Islet precursor cell (in vitro differentiated cells): ENCODE measurements at places on chromosomes 2 and 18.

DNA sequence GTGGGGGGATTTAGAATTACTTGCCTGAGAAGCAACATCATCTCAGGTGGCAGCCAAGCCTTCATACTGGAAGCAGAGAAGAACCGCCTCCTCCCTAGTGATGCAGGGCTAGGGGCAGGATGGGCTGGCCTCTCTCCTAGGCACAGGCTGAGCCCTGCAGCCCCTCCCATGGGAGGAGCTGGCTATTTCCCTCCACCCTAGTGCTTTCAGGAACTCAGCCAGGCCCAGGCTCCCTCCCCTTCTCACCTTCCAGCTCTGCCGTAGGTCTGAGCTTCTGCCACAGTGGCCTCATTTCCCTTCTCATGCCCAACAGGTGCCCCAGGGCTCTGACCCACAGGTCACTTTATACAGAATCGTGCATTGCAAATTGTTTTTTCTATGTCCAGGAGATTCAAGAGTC, 31.0 kb downstream of the CENPA start:
- no peak for DNase-seq

DNA sequence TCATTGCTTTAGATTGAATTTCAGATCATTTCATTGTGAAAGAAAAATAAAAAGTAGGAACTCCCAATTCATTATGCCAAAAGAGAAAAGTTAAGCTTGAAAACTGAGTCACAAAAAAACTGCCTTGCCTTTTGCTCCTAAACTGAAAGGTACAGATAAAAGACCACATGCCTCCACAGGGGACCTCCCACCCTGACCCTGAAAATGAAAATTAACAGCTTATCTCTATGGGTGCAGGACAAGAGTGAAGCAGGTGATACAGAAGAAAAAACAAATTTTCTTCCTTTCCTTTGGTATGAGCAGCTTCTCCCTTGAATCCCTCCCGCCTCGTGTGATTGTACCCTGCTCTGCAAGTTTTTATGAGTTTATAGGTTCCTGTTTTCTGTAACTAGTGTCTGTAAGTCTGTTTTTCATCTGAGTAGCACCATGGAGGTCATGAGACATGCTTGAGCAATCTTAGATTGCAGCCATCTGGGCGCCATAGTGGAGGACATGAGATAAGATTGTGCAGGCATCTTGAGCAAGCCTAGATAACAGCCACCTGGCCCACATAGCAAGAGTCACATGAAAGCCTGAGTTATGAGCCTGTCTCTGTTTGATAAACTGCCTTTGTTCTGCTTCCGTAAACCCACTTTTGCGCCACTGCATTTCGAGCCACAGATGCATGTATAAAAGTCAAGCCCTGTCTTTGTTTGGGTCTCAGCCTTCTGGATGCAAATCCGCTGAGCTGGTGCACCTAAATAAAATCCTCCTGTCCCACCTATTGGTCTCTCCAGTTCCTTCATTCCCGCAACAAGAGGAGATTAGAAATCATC, 56.2 kb upstream of the DYNC1I2 start:
- DNase-seq, result no peak

DNA sequence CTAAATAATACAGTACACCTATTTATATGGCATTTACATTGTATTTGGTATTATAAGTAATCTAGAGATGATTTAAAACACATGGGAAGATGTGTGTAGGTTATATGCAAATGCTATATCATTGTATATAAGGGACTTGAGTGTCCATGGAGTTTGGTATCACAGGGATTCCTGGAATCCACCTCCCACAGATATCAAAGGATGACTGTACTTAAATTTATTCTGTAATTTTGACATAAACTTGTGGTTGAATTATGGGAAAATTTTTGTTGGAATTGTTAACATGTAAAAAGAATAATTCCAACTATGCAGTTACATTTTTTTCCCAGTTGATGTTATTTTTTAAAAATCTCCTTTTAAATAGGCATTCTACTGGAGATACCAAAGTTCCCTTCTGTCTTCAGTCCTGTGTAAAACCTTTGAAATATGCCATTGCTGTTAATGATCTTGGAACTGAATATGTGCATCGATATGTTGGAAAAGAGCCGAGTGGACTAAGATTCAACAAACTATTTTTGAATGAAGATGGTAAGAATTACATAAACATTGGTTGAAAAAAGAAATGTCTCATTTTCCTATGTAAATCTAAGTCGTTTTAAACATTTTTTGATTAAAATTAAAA, 24.1 kb downstream of the GLS start:
- no peak for DNase-seq

- peak; percentile 40 for DNase-seq
Observed at GRCh38 chr18:13235981-13236380, 17.4 kb downstream of the LDLRAD4 start.

DNA sequence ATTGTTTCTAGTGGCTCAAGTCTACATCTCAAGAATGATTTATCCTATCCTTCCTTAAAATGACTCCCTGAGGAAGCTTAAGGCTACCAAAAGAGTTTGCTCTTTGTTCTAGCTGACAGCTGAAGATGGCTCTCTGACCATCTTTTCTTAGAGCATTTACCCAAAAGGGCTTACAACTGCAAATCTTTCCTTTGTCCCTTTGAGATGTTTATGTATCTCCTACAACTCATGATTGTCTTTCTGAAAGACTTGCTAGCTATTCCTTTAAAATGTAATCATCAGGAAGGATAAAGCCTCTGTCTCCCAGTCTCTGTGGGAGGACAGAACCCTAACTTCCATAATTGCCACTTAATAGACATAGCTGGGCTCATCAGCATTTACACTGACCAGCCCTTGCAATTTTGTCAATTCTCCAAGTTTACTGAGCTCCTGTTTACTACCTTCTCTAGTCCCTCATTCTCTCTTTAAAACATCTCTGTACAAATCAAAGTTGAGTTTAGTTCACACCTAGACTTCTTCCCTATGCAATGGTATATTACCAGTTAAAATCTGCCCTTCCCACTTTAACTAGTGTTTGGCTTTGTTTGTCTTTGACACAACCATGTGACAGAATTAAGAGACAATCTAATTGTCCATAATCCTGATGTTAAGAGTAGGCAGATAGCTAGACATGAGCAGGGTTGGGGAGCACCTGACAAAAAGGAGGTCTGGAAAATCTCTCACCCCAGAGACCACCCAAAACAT, 188.2 kb downstream of the PTH2R start:
- no peak for DNase-seq

DNA sequence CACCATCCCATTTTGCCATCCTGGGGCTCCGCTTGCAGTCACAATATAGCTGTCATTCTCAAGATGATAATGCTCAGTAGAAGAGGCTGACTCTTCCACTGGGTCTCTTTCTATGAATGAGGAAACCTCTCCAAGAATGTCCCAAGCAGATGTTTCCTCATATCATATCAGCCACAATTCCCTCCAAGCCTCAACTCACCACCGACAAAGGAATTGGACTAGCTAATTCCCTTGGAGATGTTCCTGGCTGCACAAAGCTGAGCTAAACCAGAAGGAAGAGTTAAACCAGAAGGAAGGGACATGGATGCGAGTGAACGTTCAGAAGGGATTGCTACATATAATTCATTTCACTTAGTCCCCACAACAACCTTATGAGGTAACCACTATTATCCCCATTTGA, 65.0 kb upstream of the NPAS2 start:
- DNase-seq, result no peak

- DNase-seq, result no peak
Observed at GRCh38 chr2:210028178-210028577, 25.7 kb downstream of the RPE start.

GRCh38 chr2:235255693-235256092, 238.2 kb upstream of the AGAP1 start:
- no peak for DNase-seq

DNA sequence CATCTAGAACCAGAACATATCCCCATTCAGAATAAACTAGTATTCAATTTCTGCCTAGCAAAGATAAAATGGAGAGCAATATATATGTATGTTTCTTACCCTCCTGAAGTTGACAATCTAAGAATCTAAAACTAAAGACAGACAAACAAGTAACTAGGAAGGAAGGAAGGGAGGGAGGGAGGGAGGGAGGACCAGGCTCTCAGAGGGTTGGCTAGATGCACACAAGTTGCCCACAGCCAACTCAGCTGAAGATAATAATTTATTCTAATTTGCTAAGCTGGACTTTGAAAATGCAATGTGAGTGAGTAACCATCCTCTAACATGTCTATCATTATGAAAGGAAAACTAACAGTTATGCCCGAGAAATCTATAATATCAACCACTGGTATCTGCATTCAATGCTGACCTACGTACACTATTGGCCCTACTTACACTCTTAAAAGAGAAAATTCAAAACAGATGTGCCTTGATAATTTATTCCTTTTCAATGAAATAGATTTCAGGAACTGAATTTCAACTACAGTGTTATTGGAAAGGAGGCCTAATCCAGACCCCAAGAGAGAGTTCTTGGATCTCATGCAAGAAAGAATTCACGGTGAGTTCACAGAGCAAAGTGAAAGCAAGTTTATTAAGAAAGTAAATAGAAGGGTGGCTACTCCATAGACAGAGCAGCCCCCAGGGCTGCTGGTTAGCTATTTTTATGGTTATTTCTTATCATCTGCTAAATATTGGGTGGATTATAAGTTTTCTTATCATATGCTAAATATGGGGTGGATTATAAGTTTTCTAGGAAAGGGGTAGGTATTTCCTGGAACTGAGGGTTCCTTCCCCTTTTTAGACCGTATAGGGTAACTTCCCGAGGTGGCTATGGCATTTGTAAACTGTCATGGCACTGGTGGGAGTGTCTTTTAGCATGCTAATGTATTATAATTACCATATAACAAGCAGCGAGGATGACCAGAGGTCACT, 288.5 kb upstream of the SLC39A10 start:
- DNase-seq, result no peak

DNA sequence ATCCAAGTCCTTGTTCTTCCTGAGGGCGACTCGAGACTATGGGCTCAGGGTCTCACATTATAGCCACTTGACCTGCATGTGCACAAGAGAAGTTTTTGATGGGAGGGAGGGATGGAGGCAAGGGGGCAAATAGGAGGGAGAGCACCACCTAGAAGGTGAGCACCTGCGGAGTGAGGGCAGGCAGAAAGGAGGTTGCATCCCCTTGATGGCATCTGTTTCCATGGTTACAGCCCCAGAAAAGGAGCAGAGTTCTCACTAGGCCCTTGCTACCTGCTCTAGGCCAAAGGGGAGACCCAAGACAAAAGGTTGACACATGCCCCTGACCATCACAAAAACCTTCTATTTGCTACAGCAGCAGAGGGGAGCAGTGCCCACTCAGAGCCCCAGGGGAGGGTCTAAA, 131.5 kb upstream of the SERTAD2 start:
- peak; percentile 37 for DNase-seq

- DNase-seq, result no peak
Observed at GRCh38 chr2:26122630-26123029, 50.3 kb upstream of the GAREM2 start.

DNA sequence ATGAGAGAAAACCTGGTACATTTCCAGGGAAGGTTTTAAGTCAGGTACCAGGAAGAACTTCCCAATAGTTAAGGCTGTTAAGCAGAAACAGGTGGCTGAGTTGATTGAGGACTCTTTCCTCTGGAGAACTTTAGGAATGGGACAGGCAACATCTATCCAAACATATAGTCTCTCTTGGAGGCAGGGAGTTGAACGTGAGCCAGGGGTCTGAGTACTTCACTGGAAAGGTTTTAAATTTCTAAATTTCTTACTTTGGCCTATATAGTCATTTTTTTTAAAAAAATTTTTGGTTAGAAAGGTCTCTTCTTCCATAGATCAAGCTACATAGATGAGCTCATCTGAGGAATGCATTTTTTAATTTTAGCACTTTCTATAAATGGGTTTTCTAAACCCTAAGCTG, 261.4 kb upstream of the TCF4 start:
- DNase-seq, result no peak

GRCh38 chr2:45713591-45713990, 62.1 kb downstream of the PRKCE start:
- no peak for DNase-seq

DNA sequence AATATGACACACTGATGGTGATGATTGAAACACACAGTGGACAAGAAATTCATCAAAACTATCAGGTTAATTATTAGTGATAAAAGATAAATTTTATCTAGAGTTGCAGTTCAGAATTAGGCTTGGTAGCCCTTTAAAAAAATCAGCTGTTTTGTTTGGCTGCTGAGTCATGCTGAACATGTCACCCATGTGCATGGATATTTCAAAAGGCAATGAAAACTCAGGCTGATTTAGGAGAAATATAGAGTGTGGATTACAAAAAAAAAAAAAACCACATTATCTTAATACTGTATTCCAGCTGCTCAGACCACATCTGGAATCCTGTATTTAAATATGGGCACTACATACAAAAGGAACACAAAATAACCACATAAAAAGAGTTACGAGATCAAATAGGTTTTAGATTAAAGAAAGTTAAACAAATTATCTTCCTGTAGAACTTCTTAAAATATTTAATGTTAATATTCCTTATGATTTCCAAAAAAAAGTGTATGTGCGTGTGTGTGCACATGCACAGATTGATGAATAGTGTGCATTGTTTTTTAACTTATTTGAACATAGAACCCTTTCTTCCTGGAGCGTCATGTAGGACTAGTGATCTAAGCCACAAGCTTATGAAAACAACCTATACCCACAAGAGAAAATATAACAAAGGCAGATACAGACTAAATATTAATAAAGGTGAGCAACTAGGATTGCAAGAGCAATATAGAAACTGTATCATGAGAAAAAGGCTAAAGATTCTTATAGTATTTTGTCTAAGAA, 186.2 kb downstream of the STK39 start:
- DNase-seq, result no peak

- no peak for DNase-seq
Observed at GRCh38 chr18:26869640-26870039, 4.1 kb upstream of the AQP4 start.

DNA sequence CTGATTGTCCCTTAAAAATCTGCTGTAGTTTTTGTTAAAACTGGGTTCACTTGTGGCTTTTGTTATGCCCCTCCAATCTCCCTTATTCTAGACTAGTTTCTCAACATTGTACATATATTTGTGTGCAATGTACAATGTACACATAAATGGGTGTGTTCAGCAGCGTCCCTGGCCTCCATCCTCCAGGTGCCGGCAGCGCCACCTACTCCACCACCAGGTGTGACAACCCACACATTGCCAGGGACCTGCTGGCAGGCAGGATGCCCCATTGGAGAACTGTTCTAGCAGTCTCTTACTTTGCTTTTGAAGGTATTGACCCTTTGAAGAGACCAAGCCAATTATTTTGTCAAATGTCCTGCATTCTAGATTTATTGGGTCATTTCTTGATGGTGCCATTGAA, 75.4 kb downstream of the SH3RF3 start:
- DNase-seq, result no peak
